Thoracic aorta (tissue), 2 donors: ENCODE measurements at places on chromosomes 11 and 22.

DNA sequence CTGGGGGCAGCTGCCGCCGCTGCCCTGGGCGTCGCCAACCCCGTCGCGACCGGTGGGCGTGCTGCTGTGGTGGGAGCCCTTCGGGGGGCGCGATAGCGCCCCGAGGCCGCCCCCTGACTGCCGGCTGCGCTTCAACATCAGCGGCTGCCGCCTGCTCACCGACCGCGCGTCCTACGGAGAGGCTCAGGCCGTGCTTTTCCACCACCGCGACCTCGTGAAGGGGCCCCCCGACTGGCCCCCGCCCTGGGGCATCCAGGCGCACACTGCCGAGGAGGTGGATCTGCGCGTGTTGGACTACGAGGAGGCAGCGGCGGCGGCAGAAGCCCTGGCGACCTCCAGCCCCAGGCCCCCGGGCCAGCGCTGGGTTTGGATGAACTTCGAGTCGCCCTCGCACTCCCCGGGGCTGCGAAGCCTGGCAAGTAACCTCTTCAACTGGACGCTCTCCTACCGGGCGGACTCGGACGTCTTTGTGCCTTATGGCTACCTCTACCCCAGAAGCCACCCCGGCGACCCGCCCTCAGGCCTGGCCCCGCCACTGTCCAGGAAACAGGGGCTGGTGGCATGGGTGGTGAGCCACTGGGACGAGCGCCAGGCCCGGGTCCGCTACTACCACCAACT lies 1.0 kb downstream of the FUT4 start:
- no peak for DNase-seq

- no peak for DNase-seq
Measured at GRCh38 chr11:83438438-83438837, 152.3 kb upstream of the CCDC90B start.

GRCh38 chr11:82539669-82540068 lies 194.0 kb downstream of the FAM181B start:
- DNase-seq: no peak

GRCh38 chr22:22157348-22157725 lies 87.2 kb upstream of the VPREB1 start:
- no peak for DNase-seq

DNA sequence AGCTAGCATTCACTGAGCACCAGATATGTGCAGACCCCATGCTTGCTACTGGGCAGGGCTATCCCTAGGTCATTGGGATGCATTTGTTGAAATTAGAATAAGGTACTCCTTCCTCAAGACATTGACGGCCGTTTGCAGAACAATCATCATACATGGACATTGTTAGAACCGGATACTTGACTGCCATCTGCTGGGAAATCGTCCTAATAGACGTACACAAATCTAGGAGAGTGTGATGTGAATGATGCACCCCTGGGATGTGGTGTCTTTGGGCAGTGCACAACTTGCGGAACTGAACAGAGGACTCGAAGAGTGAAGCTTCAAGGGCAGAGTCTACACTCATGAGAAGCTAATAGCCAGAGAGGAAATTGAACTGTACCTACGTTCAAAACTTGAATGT lies 35.9 kb downstream of the MYO18B start:
- no peak for DNase-seq

- no peak for DNase-seq
Measured at GRCh38 chr11:1835671-1836010, 851 bp downstream of the SYT8 start.

- DNase-seq: no peak
Measured at GRCh38 chr11:110530900-110531741, 101.4 kb downstream of the FDX1 start.

GRCh38 chr22:38310518-38311322 lies 6.5 kb downstream of the CSNK1E start:
- no peak for DNase-seq

DNA sequence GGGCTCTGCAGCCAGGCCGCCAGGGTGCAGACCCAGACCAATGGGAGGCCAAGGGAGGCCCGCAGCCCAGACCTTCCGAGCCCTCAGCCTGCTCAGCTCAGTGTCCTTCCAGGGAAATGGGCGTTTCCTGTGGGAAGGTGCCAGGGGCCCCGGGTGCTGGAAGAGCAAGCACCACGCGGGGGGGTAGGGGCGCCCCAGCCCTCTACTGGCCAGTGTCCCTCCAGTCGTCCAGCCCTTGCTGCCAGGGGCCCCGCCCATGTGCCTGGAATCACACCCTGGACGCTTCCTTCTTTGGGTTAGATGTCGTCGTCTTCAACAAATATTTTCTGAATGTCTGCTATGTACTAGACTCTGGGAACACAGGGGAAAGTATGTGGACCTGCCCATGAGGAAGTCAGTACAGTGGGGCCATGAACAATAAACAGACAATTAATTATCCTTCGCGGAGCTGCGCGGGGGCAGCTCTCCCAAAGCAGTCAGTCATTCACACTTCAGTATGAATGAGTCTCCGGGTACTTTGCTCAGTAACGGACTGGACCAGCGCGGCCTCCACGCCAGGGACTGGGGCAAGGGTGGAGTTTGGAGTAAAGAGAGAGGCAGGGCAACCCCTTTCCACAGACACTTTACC lies 60.2 kb downstream of the CDKN1C start:
- DNase-seq: peak; percentile 25

- no peak for DNase-seq
Measured at GRCh38 chr11:79506734-79507344, 66.0 kb upstream of the TENM4 start.

DNA sequence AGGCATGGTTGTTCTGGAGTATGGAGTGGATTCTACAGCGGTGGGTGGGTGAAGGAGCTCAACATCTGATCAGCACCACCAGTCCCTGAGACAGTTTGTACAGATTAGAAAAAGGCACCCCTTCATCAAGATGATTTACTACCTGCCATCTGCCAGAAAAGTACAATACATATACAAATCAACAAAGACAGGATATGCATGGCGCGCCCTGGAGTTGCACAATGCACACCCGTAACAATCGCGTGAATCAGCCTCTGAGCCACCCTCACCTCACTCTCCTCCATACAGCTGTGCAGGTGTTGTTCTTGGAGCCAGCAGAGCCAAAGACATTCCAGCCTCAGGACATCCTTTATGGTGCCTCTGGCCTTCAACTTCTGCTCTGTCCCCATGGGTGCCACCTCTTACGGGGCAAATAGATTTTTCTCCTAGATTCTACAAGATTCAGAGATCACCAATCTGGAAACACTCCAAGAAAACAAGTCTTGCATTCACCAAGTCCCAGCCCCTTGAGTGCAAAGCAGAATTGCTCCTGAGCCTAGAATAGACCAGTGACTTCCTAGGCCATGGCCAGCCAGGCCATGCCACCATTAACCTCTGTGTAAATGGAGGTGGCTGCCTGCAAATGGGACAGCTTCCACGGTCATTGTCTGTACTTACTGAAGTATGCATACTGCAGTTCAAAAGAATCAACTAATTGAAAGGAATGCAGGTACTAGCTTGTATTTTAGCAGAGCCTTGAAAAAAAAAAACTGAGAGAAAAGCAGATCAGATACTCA lies 490.9 kb downstream of the SOX6 start:
- no peak for DNase-seq

DNA sequence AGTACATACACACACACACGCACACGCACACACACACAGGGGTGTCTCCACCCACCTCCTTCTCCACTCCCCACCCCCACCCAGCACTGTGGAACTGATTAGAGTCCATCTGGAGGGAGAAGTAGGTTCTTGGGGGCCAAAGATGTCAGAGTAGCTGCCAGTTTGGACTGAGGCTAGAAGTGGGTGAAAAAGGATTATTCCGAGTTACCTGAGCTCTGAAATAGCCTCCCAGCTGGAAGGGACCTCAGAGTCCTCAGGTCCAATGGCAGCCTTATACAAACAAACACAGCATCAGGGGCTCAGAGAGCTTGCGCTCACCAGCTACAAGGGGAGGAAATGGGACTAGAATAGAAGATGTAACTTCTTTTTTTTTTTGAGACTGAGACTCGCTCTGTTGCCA lies 20.8 kb downstream of the IL10RA start:
- no peak for DNase-seq

DNA sequence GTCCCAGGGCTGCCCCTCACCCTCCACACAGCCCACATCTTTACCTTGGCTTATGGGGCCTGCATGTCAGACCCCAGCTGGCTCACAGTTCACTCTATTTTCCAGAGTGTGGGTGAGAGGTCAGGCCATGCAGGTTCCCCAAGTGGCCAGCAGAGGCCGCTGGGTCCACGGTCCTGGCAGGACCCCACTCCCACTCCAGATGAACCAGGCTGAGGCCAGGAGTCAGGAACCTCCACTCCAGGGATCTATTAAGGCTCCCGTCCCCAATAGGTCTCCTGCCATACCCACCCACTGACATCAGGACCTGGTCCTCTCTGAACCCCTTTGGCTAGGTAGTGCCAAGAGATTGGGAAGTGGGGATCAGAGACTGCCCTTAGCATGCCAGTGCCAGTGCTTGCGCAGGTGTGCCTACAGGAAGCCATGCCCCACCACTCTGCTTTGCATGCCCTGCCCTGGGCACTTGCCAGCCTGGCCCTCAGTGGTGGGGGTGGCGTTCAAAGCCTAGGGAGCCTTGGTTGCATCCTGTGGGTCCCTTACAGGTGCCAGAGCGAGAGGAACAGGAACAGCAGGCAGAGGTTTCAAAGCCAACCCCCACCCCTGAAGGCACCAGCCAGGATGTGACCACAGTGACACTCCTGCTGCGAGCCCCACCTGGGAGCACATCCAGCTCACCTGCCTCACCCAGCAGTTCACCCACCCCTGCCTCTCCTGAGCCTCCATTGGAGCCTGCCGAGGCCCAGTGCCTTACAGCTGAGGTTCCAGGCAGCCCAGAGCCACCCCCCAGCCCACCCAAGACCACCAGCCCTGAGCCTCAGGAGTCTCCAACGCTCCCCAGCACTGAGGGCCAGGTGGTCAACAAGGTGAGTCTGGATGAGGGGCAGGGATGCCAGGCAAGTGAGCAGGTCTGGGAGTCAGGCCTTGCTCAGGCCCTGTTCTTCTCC lies 8.3 kb downstream of the SMTN start:
- DNase-seq: no peak

GRCh38 chr22:45859231-45860161 lies 117.5 kb downstream of the WNT7B start:
- no peak for DNase-seq
